Activated CD8-positive, alpha-beta memory T cell treated with anti-CD3 and anti-CD28 coated beads for 4 hours (primary cell): ENCODE measurements at places on chromosomes 5 and 9.

DNA sequence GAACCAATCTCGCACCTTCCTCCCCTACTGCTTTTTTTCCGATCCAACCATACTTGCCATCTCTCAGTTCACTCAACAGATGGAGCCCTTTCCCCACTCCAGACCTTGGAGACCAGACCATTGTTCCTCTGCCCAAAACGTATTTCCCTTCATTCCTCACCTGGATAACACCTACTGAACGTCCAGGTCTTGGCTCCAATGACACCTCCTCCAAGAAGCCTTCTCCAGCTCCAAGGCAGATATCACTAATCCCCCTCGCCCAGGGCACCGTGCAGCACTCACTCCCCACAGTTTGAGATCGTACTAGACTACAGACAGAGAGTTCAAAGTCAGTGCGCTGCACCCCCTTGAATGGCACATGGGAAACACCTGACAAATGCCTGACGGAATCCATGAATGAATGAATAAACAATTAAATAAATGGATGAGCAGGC is 47.1 kb upstream of the AKNA start:
- no peak for DNase-seq

DNA sequence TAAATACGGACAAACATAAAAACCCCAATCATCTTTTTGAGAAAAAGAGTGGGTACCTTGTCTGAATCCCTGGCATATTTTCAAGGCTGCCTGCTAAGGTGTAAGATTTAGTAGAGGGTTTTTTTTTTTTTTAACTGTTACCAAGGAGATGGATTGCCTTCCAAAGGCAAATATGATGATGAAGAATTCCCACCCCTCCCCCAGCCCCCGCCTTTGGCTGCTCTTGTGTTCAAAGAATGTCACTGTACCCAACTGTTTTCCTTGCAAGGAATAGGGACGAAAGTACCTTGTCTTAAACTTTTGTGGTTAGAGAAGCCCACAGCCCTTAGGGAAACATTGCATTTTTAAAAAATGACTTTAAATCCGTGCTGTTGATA is 31.3 kb downstream of the ARHGAP26 start:
- no peak for DNase-seq

DNA sequence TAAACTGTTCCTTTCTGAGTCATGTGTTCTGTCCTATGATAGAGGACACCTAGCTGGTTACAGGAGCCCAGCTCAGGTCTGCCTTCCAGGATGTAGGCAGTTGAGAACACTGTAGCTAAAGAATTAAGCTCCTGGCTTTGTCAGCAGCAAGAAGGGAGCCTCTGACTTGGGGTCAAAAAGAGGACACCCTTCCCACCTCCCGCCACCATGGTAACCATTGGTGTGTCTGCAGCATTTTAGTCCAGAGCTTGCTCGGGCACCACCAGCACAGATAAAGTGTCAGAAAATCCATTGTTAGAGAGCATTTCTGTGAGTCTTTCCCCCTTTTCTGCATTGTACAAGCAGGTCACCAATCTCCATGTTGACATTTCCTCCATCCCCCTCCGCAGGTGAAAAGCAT is 181.7 kb downstream of the DOCK8 start:
- no peak for DNase-seq

- peak; percentile 57 for DNase-seq
Measured at GRCh38 chr5:111513131-111513520, 791 bp upstream of the STARD4 start.

GRCh38 chr5:149365418-149365817 is 7.6 kb downstream of the PCYOX1L start:
- no peak for DNase-seq

- no peak for DNase-seq
Measured at GRCh38 chr5:42005561-42006153, 80.6 kb downstream of the FBXO4 start.

- no peak for DNase-seq
Measured at GRCh38 chr9:30851600-30851999, 1532.8 kb upstream of the ACO1 start.

- no peak for DNase-seq
Measured at GRCh38 chr9:104177003-104177611, 83.0 kb downstream of the SMC2 start.

GRCh38 chr5:115977988-115978387 is 15.7 kb downstream of the LVRN start:
- no peak for DNase-seq

GRCh38 chr5:67693956-67694809 is 497.6 kb upstream of the CD180 start:
- no peak for DNase-seq

GRCh38 chr5:139394123-139394653 is 716 bp downstream of the PROB1 start:
- no peak for DNase-seq

DNA sequence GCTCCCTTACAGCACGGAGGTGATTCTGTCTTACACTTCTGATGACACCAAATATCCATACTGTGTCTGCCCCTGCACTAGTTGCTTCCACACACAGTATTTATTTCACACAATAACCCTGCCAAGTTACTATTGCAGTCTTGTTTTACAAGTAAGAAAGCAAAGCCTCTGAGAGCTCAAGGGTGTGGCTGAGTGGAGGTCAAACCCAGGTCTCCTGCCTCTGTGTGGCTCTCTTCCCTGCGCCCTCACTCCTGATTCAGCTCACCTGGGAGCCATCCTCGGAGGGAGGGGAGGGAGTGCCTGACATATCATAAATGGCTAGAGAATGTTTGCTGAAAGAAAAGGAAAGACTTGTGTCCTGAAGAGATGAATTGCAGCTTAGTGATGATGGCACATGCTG is 41.0 kb downstream of the MVB12B start:
- DNase-seq, result no peak

DNA sequence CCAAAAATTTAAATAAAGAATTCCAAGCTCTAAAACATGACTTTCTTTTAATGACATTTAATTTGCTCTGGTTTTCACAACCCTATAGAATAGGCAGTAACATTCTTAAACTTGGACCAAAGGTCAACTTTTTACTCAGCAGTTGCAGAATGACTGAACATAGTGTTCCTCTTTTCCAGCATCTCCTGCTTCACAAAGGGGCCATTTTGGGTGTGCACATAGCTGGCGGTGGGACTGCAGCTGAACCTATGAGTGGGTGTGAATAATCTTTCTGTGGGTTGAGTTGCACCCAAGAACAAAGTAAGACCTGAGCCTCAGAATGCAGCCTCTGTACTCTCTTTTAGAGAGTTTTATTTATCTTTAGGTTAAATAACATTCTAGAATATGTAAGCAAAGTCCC is 96.9 kb upstream of the HAPLN1 start:
- DNase-seq, result no peak

- peak; percentile 28 for DNase-seq
Measured at GRCh38 chr5:95631991-95632675, 12.2 kb downstream of the GPR150 start.

DNA sequence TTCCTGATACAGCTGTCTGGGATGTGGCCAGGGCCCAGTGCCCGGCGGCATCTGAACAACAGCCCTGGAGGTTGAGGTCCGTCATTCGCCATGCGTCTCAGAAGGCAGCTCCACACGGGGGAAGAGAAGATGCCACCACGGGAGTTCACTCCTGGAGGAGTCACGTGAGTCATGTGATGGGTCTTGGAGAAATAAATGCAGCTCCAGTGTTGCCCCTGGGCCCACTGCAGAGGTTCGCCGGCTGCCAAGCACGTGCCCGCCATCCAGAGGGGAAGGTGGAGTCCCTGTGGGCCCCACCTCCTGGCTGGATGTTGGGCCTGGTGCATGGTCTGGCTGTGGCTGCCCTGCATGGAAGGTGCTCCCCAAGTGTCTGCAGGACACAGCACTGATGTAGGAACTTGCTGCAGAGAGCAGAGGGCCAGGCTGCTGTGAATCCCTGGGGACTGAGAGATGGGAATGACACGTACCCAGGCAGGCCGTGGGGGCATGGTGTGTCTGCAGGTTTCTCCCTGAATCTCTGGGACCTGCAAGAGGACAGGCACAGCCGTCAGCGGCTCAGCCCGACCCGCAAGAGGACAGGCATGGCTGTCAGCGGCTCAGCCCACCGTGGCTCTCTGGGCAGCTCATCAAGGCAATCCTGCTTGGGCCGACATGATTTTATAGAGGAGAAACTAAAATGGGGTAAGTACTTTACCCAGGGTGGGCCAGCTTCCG is 418.3 kb upstream of the IRX4 start:
- DNase-seq, result no peak

- DNase-seq, result no peak
Measured at GRCh38 chr9:20031836-20032235, 243.0 kb upstream of the SLC24A2 start.

DNA sequence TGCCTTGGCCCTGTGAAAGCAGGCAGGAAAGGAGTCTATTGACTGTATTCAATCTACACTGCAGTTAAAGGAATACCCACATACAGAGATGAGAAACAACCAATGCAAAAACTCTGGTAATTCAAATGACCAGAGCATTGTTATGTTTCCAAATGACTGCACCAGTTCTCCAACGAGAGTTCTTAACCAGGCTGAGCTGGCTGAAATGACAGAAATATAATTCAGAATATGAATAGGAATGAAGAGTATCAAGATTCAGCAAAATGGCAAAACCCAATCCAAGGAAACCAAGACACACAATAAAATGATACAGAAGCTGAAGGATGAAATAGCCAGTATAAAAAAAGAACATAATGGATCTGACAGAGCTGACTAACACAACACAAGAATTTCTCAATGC is 119.1 kb downstream of the HTR4 start:
- no peak for DNase-seq

DNA sequence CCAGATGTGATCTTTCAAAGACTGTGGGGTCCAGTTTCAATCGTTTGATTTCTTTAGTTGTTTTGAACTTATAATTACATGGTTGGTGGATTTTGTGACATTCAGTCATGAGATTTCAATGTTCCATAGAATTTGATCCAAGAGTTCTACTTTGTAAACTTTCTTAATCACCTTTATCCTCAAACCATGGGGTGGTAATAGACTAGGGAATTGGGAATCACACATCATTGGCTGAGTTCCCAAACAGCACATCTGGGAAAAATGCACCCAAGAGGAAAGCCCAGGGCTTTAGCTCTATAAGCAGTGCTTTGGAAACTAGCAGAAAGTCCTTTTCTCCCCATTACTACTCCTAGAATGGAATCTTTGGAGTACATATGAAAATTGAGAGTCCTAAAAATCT is 177.6 kb downstream of the NNT start:
- DNase-seq, result no peak

- DNase-seq, result no peak
Measured at GRCh38 chr5:138258704-138259292, 15.6 kb downstream of the GFRA3 start.

DNA sequence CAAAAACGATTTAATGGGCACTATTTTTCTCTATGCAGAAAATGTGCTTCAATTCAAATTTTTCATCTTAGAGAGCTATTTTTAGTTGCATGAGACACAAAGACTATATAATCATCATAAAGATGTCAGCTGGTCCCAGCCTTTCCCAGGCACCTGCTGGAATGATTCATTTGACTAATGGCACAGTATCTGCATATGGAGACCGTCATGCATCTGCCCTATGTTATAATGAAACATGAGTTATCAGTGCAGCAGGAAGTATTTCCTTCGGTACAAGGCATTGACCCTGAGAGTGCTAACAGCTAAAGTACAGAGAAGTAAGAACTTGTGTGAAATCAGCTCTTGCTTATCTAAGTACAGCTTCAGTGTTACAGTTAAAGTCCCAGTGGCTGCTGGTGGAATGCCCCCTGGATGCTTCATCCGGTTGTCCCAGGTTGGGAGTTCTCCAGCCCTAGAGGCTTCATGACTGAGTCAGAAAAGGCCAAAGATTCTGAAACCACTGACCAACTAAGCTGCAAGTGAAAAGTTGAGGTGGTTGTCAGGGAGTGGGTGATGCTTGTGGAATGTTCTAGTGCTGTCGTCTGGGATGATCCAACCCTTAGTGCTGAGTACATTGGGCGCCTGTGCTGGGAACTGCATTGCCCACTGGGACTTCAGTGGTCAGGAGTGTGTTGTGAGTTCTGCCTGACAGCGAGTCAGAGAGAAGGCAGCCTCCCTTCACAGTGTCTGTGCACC is 57.2 kb downstream of the MTRR start:
- DNase-seq, result no peak
